CD4-positive, alpha-beta T cell treated with Interleukin-12 subunit alpha and Interleukin-12 subunit beta, for 1 hour (primary cell): ENCODE measurements at places on chromosomes 7 and 10.

DNA sequence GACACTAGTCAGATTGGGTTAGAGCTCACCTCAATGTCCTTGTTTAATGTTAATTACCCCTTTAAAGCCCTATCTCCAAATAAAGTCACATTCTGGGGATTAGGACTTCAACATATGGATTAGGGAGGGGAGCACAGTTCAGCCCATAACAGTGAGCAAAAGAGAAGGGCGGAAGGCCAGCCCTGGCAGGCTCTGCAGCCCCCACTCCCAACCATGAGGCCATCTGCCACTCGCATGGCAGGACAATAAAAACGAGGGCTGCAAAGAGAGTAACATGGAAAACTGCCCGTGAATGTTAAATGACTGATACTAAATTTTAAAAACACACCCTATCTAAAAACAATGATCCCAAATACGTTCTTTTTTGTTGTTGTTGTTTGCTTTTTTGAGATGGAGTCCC lies 38.7 kb downstream of the RGS10 start:
- no peak for DNase-seq

GRCh38 chr7:159177284-159177953 lies 32.8 kb upstream of the VIPR2 start:
- no peak for DNase-seq

DNA sequence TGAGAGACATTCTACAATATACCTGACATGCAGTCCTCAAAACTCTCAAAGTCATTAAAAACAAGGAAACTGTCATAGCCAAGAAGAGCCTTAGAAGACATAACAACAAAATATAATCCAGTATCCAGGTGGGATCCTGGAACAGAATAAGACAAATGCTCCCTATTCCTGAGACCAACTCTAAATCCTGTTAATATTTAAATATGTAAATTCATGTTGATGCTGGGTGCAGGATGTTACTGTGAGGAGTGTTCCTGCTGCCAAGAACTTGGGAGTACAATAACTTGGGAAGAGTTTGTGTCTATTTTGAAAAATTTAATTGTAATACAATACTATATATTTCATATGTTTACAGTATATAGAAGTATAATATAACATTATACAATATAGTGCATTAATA lies 61.0 kb downstream of the FAS start:
- DNase-seq: no peak

- DNase-seq: peak; percentile 4
Observed at GRCh38 chr10:97069576-97070362, 116.0 kb downstream of the SLIT1 start.

GRCh38 chr7:131726031-131726430 lies 169.6 kb upstream of the PODXL start:
- DNase-seq: no peak

DNA sequence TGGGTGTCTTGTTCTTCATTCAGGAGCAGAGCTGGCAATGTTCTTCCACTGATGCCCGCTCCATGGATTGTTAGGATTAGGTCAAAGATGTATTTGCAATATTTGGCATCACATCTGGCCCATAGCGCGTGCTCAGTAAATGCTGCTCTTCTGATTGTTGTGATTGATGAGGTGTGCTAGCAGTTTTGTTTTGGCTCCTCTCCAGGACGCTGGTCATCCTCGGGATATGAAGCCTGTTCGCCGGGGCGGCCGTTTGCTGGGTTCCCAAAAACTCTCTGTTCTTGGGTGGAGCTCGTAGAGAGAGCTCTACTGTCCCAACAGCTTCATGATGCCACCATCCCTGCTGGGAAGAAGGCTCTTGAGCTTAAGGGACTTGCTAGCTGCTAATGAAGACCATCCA lies 96.9 kb downstream of the XRCC2 start:
- DNase-seq: no peak

DNA sequence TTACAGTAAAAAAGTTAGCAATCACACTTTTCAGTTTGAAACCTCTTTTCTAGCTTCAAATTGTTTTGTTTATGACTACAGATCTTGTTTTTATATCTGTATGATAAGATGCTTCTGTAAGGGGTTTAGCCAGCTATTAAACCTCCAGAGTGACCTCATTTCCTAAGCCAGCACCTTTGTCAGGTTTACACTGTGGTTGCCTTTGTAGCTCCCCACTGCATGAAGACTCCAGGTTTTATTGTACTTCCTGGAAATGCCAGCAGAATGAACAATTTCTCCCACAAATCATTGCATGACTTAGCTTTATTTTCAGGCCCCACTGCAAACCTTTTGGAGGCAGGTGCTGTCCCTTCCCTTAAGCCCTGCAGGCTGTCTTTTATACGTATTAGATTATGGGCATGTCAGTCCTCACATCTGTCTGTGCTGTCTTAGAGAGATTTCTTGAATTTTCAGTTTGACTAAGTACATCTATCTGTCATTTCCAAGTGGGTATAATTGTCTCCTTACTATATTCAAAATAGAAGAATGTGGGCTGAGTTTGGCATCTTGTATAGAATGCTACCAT lies 8.2 kb upstream of the AGR3 start:
- DNase-seq: no peak

GRCh38 chr7:90269163-90269562 lies 24.2 kb downstream of the CFAP69 start:
- no peak for DNase-seq

- DNase-seq: no peak
Observed at GRCh38 chr10:97466755-97467154, 20.8 kb downstream of the ZDHHC16 start.

DNA sequence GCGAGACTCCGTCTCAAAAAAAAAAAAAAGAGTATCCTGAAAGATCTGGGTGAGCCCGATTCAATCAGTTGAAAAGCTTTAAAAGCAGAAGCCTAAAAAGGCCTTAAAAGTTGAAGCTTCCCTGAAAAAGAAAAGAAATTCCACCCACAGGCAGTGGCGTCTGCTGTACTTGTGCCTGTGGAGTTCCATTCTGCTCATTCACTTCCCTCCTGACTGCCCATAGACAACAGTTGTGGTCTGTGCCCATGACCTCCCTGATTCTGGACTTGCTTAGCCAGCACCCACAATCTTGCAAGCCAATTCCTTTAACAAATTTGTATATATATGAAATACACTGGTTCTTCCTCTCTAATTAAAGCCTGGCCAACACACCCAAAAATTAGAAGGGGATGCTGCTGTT lies 141.7 kb downstream of the DLG5 start:
- DNase-seq: no peak

GRCh38 chr10:130740166-130740565 lies 571.4 kb downstream of the TCERG1L start:
- no peak for DNase-seq

DNA sequence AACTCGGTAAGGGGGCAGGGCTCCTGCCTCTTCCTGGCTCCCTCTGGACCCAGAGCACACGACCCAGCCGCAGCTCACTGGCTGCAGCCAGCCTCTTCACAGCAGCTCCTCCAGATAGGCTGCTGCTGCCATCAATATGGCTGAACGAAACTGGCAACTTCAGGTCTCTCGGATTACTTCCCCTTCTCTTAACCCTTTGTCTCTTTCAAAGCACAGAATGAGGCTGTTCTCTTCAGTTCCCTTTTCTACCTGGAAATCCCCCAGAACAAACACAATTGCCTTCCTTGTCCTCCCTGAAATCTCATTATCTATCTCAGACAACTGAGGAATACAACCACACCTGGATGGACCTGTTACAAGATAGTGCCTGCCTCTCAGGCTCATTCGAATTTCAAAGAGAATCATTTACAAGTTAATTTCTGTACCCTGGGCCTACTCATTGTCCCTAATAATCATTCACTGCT lies 193.4 kb upstream of the MBL2 start:
- no peak for DNase-seq

DNA sequence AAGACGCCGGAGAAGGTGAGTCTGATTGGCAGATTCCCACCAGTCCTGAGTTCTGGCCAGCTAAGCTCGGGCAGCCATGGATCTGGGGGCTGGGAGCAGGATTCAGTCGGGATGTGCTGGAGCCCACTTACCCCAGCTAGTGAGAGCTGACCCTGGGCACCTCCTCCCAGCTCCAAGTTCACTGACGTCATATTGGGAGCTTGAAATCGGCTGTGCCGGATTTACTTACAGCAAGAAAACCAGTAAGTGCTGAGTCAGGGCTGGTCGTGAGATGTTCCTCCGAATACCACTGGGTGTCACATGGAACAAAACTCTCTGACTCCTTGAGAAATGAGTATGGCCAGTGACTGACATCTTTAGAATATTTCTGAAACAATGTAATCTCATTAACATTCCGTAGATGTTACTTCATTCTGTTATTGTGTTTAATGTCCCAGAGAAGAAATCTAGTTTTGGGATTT lies 621.2 kb downstream of the SDK1 start:
- DNase-seq: no peak

- no peak for DNase-seq
Observed at GRCh38 chr10:48495282-48496045, 109.4 kb downstream of the ARHGAP22 start.

- DNase-seq: peak; percentile 39
Observed at GRCh38 chr7:50793120-50793946, 10.6 kb upstream of the GRB10 start.

DNA sequence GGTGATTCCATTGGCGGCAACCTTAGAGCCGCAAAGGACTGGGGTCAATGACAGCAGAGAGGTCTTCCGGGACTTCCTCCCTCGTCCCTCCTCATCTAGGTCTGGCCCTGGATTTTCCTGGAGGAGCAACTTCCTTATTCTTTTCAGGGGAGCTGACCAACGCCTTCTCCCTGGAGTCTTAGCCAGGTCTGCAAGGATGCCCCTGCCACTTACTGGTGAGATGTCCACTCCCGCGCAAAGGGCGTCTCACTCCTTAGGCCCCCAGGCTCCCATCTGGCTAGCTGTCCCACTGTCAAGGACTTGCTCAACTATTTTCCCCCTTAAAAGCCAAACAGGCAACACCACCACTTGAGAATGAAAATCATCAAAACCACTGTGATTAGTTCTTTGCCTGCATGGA lies 42.0 kb upstream of the NMT2 start:
- no peak for DNase-seq

DNA sequence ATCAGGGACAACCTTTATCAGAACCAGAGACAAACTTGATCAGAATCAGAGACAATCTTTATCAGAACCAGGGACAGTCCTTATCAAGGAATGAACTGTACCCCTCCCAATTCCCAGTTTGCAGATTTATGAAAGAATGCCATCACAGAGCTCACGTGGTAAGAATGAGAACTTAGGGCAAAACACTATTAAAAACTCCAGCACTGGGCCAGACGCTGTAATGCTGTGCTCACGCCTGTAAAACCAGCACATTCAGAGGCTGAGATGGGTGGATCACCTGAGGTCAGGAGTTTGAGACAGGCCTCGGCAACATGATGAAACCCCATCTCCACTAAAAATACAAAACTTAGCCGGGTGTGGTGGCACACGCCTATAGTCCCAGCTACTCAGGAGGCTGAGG lies 85.1 kb upstream of the TNRC18 start:
- no peak for DNase-seq

GRCh38 chr10:88281592-88282347 lies 301.3 kb downstream of the RNLS start:
- DNase-seq: no peak

DNA sequence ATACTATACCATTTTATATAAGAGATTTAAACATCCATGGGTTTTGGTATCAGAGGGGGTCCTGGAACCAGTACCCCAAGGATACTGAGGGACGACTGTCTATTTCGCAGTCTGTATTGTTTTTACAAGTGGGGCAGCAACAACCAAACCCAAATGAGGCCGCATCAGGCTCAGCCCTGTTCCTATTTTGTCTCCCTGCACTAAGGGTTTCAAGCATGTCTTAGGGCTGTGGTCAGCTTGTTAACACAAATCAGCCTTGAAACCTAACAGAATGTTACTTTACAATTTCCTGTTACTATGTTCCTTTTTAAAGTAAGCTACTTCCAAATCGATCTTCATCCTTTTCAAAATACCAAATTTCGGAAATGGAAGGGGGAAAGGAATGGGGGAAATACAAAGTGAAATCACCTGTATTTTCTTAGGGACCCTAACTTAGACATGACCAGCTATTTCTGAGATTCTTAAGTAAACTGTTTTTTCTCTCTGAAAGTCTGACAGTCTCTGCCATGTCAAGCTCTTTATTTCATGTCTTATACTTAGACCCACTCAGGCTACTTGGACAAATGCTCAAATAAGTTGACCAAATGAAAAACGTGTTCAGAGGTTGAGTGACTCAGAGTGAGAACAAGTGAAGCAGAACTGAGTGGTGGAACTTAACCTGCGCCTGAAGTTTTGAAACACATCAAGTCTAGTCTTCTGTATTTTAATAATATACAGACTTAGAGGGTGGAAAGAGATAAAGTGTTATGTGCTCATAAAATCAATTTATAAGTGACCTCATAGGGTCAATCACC lies 75.8 kb downstream of the C1GALT1 start:
- DNase-seq: peak; percentile 40

DNA sequence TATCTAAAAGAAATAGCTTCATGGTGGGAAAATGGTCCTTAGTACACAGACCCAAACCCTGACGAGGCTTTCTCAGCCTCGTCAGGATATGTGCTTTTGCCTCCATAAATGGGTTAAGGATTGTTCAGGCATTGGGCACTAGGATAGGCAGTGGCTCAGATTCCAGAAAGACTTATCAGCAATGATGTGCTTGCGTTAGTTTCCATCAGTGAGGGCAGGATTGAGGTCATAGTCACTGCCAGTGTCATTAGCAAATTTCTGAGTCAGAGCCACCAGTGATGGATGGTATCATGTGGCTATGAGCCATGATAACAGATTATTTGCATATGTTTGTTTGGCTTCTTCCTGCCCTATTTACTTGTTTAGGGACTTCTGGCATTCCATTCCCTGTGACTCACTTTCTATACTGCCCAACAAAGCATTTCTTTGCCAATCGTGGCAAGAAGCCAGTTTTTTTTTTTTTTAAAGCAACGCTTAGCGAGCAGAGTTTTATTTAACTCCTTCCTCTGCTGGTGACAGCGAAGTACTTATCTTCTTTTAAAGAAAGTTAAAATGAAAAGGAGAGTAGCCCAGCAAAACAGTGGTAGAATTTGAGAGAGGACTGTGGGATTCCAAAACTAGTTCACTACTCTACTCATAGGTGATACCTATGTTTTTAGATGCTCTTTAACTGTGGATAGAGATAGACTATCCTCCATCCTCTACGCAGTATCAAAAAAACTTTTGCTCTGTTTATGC lies 44.4 kb downstream of the MYPN start:
- DNase-seq: no peak

DNA sequence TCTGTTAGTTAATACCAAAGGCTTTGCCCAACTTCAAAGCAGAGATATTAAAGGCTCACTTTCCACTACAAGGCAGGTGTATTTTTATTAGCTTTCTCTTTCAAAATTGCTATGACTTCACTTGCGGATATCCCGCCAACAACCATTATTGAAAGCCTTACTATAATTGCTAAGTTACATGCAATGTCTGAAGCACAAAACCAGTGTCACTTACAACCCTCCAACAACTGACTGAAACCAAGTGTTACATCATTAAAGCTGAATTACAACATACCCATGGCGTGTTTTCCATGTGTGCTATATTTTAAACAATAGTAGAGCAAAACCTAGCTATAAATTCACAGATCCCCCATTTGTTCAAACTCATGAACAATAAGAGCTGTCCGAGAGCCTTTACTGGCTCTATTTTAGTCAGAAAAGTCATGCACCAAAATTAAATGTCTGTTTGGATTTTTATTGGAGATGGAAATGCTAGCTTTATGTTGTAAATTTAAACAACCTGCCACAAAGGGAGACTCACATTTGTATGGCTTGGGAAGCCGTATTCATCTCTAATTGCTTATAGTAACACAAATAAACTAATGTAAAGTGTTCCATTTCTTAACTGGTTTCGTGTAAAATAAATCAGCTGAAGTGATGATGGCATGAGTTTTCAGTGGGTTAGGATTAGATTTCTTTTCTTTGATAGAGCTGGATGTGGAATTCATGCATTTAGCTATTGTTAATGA lies 227.1 kb downstream of the AGMO start:
- DNase-seq: no peak

- no peak for DNase-seq
Observed at GRCh38 chr7:120486164-120486563, 213.2 kb downstream of the KCND2 start.
